ENCODE measurements at places on chromosomes 11 and 22.
A peak's percentile ranks its signal among the peaks of the same experiment; 100 is the strongest.

DNA sequence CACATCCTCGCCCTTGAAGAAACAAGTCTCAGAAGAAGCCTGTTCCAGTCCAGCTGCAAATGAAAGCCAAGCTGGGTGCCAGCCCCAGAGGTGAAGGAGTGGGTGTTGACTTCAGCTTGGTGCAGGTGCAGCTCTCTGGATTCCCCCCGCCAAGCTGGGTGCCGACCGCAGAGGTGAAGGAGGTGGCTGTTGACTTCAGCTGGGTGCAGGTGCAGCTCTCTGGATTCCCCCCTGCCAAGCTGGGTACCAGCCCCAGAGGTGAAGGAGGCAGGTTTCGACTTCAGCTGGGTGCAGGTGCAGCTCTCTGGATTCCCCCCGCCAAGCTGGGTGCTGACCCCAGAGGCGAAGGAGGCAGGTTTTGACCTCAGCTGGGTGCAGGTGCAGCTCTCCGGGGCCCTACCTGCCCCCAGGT lies 1234.0 kb downstream of the TBC1D22A start:
- DNase-seq, result no peak
- H3K4me1 ChIP-seq, result no peaks in the 10 kb centered on the region
- no peak overlapping the region for H3K27ac ChIP-seq
- H3K27me3 ChIP-seq, result no peaks in the 10 kb centered on the region

- no peak overlapping the region for H3K4me3 ChIP-seq
- H3K27ac ChIP-seq, result no peak overlapping the region
- H3K4me1 ChIP-seq, result no peaks in the 10 kb centered on the region
- H3K36me3 ChIP-seq, result no peaks in the 10 kb centered on the region
These were observed 33.6 kb upstream of the TUB start for GRCh38 chr11:8047382-8047781.

DNA sequence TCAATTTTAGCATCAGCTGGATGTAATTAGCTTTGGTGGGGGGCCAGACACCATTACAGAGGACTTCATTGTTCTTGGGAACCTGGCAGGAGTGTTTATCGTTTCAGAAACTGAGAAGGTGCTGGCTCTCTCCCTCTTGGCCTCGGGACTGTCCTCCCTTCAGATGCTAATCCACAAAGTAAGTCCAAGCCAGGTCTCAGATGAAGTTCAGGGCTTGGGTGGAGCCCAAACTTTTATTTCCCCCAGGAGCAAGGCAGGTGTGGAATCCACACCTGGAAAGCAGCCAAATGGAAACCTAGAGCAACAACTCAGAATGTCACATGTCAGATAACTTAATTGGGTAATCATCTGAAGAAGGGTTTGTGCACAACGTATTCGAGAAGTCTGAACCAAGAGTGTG lies 119.2 kb downstream of the ME3 start:
- peaks cover 8% of the 10 kb centered on the region for H3K4me1 ChIP-seq
- H3K36me3 ChIP-seq, result peaks cover 13% of the 10 kb centered on the region
- H3K27me3 ChIP-seq, result no peaks in the 10 kb centered on the region
- H3K4me3 ChIP-seq, result no peak overlapping the region

- no peaks in the 10 kb centered on the region for H3K4me1 ChIP-seq
- H3K27ac ChIP-seq, result no peak overlapping the region
- H3K4me3 ChIP-seq, result no peak overlapping the region
- peaks cover 14% of the 10 kb centered on the region for H3K36me3 ChIP-seq
- H3K27me3 ChIP-seq, result no peaks in the 10 kb centered on the region
- DNase-seq, result no peak
These were observed 68.2 kb downstream of the SYT13 start for GRCh38 chr11:45217991-45218390.

DNA sequence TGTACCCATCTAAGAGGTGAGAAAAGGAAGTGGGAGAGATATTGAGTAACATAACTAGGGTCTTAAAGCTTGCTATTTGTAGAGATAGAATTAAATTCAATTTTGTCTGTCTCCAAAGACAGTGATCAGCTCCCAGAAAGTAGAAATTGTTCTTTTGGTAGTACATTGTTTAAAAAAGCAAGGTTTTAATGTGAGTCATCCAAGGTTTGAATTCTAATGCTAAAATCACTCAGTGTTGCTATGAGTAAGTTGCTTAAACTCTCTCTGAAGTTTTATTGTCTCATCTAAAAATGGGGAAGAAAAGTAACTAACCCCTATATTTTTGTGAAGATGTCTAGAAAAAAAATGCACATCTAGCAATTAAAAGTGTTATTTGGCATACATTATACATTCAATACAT lies 1004.5 kb upstream of the CCDC90B start:
- H3K27ac ChIP-seq, result no peak overlapping the region
- no peak overlapping the region for H3K4me3 ChIP-seq
- no peaks in the 10 kb centered on the region for H3K4me1 ChIP-seq
- DNase-seq, result peak; percentile 4
- no peaks in the 10 kb centered on the region for H3K27me3 ChIP-seq

- no peaks in the 10 kb centered on the region for H3K27me3 ChIP-seq
- DNase-seq, result no peak
- H3K27ac ChIP-seq, result no peak overlapping the region
- no peak overlapping the region for H3K4me3 ChIP-seq
- H3K36me3 ChIP-seq, result no peaks in the 10 kb centered on the region
- H3K4me1 ChIP-seq, result peaks cover 4% of the 10 kb centered on the region
These were observed 22.4 kb upstream of the PARVA start for GRCh38 chr11:12354750-12355545.
